ENCODE measurements at places on chromosomes 5 and 9.
A peak's percentile ranks its signal among the peaks of the same experiment; 100 is the strongest.

DNA sequence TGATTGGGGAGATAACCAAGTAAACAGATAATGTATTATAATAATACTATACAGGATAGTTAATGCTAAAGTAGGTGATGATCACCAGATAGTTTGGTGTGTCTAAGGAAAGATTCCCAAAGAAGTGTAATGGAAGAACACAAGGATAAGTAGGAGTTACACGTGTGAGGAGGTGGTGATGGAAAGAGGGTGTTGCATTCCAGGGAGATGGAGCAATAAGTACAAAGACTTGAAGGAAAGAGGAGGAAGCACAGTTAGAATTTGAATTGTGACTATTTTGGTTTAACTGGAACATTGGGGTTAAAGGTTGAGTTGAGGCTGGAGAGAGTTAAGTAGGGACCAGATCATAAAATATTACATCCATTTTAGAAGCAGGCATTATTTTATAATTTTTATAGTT lies 76.9 kb downstream of the IPO11 start:
- DNase-seq = no peak

- DNase-seq = no peak
These were observed 67.6 kb upstream of the SLC12A2 start for GRCh38 chr5:128015978-128016377.

GRCh38 chr9:97280755-97281330 lies 26.6 kb upstream of the CCDC180 start:
- no peak for DNase-seq

GRCh38 chr5:52989781-52990527 lies 802 bp downstream of the ITGA2 start:
- no peak for DNase-seq

- DNase-seq = peak; percentile 65
These were observed 197.8 kb downstream of the AUH start for GRCh38 chr9:91163773-91164471.

DNA sequence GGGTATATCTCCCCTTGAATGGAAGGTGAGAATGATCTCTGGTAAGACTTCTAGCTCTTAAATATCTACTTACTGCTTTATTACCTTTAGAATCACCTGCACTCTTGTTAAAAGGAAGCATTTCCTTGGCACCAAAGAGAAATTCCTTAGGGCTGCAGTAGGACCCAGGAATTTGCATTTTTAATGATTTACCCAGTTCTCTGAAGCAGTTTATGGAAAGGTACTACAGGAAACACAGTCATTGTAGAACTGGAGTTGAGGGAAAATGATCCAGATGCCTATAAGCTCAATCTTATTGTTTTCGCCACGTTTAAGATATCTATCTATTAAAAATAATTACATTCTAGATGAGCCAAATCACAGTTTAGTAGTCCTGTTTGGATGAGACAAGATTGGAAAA lies 9.5 kb upstream of the C9 start:
- DNase-seq = no peak

- no peak for DNase-seq
These were observed 356.9 kb upstream of the WWC1 start for GRCh38 chr5:167934551-167934971.

DNA sequence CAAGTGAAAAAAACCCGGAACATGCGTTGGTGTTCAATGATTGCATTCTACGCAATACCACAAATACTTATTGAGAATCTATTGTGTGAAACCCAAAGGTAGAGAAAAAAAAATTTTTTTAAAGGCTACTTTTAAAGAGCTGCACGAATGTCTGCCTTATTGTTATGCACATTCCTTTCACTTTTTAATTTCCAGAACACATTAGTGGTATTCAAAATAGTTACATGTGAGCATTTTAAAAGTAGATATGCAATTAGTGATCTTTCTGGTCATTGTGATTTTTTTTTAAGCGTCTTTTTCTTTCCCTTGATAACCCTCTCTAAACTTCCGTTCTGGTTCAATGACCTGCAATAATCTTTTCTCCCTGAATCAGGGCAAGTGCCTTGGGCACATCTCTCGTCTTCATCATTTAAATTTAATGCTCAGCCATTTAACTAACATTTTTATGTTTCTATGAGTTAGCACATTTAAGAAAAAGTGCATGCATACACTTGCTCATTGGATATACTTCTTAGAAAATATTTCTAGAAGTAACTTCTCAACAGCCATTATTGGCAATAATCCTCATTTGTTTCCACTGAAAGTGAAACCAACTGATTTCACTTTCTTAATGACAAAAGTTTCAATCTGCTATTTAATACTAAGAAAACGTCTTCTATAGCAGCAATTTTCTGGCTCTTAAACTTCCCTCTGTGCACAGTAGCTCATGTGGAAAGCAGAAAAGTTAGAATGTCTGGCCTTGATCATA lies 80.3 kb downstream of the CDH6 start:
- peak; percentile 4 for DNase-seq

DNA sequence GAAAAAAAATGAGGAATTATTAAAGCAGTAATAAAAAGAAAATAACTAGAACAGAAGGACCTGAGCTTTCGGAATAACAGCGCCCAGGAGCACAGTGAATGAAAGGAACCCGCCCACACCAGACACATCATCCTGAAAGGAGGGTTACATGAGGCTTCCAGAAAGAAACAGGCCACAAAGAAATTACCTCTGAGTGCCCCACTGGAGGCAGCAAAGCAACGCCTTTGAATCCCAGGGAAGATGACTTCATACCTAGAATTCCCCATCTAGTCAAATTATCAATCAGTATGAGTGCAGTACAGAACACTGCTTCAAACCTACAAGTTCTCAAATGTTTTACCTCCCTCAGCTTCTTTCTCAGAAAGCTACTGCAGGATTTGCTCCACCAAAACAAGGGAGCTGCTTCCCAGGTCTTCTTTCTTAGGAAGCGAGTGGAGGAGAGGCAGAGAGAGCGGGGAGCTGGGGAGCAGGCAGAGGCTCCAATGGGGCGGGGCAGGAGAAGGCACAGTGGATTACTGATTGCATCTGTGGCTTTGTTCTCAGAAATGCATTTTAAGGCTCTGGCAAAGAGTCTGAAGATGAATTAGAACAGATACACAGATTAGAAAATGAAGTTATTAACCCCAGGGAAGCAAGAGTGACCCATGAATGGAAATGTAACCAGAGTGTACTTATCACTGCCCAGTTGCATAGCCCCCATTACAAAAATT lies 87.1 kb downstream of the SEMA4D start:
- peak; percentile 91 for DNase-seq

DNA sequence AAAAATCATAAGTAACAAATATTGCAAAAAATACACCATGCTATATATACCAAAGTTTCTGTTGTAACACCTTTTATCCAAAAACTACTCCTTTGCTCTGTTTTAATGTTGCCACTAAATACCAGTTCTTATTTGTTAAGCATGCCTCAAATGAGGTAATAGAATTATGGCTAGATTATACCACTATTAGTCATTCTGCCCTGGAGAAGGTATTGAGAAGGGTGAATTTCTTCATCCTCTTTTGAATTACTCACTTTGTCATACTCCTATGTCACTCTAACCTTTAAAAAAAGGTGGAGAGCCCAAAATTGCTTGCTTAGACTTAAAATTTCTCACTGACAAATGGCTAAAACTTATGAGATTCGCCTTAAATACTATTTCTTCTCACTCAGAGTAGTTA lies 750.9 kb downstream of the MAT2B start:
- DNase-seq = no peak

DNA sequence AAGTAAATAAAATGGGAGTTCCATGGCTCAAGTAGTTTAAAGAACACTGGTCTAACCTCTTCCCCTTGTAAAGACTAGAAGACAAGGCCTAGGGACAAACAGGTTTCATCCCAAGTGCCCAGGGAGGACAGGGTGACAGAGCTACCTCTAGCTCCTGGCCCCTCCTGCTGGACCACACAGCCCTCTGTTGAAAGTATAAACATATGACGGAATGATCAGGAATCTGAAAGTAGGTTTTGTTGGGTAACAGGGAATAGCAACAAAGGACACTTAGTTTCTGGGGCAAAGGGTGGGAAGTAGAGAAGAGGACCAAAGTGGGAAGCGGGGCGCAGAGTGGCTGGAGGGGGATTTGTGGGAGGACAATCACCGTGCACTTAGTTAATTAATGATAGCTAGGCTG lies 67.0 kb upstream of the DAB2IP start:
- no peak for DNase-seq

- DNase-seq = peak; percentile 68
These were observed 25.5 kb upstream of the STXBP1 start for GRCh38 chr9:127586537-127586936.

DNA sequence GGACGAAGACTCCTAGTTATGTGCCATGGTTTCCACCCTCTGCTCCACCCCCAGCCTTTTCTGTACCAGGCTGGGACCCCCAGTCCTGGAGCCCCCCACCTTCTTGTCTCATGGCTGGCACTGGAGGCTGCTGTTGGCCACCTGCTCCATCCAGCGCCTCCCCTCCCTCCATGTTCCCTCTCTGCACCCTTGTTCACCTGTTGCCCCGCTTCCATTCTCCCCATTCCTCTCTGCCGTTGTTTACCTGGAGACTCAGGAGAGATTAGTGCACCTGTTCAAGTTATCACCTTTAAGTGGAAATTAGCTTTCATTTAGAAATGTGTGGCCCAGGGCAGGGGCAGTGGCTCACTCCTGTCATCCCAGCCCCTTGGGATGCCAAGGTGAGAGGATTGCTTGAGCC lies 7.2 kb downstream of the NTMT1 start:
- DNase-seq = no peak

GRCh38 chr9:91485006-91485405 lies 61.4 kb upstream of the NFIL3 start:
- DNase-seq = no peak

DNA sequence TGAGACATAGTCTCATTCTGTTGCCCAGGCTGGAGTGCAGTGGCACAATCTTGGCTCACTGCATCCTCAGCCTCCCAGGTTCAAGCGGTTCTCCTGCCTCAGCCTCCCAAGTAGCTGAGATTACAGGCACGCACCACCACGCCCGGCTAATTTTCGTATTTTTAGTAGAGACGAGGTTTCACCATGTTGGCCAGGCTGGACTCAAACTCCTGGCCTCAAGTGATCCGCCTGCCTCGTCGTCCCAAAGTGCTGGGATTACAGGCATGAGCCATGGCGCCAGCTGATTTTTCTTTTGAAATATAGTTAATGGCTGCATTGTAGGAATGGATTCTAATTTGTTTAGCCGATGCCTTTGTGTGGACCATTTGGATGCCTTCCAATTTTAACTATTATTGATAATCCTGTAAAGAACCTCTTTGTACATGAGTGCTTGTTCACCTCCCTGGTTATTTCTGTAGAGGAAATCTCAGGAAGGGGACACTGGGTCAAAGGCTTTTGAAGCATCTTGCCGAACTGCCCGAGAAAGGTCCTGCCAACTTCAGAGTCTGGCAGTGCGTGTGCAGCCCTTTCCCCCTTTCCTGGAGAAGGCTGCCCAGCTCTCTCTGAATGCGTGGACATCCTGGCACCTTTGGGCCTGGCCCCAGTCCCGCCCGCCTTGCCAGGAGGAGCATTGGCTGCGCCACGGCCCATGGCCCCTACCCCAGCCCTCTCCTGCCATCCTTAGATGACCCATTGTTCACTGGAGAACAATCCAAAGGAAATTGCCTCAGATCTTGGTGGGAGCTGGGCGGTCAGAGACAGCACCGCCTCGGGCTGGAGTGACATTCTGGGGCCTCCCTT lies 8.9 kb upstream of the NUP214 start:
- no peak for DNase-seq

GRCh38 chr5:59600998-59601397 lies 292.5 kb downstream of the PDE4D start:
- no peak for DNase-seq

DNA sequence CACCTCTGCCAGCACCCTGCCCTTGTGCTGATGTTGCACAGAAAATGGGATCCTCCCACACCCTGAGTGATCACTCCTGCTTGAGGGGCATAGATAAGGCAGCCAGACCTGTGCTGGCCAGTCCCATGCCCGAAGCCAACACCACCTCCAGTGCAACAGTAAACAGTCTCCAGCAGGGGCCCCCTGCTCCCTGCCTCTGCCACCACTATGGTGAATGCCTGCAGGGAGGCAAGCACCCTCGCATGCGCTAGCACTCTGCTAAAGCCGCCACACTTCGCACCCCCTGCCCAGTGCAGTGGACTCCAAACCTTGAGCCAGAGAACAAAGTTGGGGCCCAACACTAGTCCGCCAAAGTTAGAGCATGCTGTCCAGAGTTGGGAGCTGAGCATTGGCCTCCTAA lies 118.7 kb downstream of the PJA2 start:
- DNase-seq = no peak

- DNase-seq = no peak
These were observed 214.7 kb downstream of the EBF1 start for GRCh38 chr5:158884827-158885518.

GRCh38 chr5:154444556-154445421 lies 1.0 kb upstream of the SAP30L start:
- DNase-seq = peak; percentile 21

DNA sequence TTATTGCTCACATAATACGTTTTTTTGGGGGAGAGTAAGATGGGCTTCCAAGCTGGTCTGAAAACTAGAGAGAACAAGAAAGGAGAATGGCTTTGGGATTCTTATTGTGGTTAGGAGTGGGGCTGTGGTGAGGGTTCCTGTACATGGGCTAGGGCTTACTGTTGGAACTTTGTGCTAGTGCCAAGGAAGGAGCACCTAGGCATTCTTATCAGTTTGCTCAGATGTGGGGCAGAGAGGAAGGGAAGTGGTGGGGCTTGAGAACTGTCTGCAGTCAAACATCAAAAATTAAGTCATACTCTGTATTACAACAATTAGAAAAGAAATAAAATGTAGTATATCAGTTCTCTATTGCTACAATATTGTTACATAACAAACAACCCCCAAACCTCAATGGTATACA lies 4.0 kb upstream of the THBS4 start:
- no peak for DNase-seq
